ENCODE measurements at places on chromosomes 7 and 10. TPM values are rescaled to one million over a fixed set of nuclear protein-coding genes. Genes with fewer than 3 reads are reported as not detected.

- peak; percentile 70 for DNase-seq
- peak overlapping the region; percentile 61 for H3K27ac ChIP-seq
- H3K27me3 ChIP-seq: no peaks in the 10 kb centered on the region
- peaks cover 23% of the 10 kb centered on the region for H3K36me3 ChIP-seq
- peak overlapping the region; percentile 4 for H3K4me3 ChIP-seq
Observed at GRCh38 chr7:100803398-100804161, 23.7 kb downstream of the EPHB4 start.

DNA sequence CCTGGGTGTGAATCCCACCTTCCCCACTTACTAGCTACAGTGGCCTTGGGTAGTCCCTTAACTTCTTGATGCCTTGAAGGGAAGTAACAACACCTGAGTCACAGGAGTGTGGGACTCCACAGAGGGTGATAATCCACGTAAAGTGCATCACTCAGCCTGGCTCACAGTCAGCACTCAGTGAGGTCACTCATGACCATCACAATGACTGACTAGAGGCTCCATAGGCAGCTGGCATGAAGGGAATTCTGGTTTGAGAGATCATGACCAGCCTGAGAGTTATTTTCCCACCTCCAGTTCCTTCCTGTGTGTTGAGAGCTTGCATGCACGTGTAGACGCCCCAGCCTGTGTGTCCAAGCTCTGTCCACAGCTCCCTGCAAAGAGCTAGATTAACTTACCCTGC is 34.8 kb downstream of the NEUROG3 start:
- no peaks in the 10 kb centered on the region for H3K27me3 ChIP-seq
- H3K36me3 ChIP-seq: no peaks in the 10 kb centered on the region
- no peak for DNase-seq
- no peaks in the 10 kb centered on the region for H3K4me1 ChIP-seq
- no peak overlapping the region for H3K4me3 ChIP-seq
- no peak overlapping the region for H3K27ac ChIP-seq

CSTF2T gene
- 22.7 TPM for total RNA-seq

COPS6 gene
- total RNA-seq: 53.3 TPM

ASZ1 gene
- total RNA-seq: not detected

ENTPD7 gene
- total RNA-seq: 3.6 TPM
